ENCODE measurements at places on chromosomes 4 and X. TPM values are rescaled to one million over a fixed set of nuclear protein-coding genes. Genes with fewer than 3 reads are reported as not detected.

The PAGE2 gene
- total RNA-seq: not detected

The EFHC2 gene
- not detected for total RNA-seq

The GPR82 gene
- total RNA-seq: not detected

The BMX gene
- total RNA-seq: 209 TPM

The DAPP1 gene
- not detected for total RNA-seq

The CT55 gene
- not detected for total RNA-seq

The PABPC1L2A gene
- total RNA-seq: not detected
